ENCODE measurements at places on chromosomes 6 and 20. TPM values are rescaled to one million over a fixed set of nuclear protein-coding genes. Genes with fewer than 3 reads are reported as not detected.

DNA sequence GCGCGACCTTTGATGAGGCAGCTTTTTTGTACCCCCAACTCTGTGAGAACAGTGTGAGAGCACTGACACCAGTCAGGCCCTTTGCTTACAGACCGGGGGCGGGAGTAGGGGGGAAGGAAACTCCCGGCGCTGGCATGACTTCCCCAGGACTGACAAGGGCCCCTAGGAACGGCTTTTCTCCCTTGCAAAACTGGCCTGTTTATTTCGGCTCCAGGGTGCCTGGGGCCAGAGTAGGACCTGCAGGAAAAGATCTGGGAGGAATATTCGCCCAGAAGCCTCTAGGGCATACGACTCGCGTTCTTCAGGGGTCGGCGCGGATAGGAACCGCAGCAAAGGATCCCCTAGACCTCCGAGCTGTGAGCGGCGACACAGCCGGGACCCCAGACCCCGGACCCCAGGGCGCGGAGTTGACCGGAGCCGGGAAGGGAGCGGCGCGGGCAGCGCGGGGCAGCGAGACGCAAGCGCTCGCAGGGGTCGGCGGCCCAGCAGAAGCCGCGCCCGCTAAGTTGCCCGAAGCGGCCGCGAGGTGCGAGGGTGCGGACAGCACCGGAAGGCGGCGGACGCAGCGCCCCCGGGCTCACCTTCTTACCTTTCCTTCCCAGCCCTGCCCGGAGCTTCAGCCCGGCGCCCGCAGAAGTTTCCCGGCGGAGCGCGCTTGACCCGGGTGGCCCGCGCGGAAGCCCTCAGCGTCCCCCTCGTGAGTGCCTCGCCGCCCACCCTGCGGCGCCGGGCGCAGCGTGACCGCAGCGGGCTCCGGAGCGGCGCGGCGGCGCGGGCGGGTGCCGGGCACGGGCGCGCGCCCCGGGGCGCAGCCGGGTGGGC, at the start of gene POPDC3:
TSS of gene POPDC3 (minus strand) at position 771 of the 822 bp plus-strand sequence. CDS start 18,105 bp downstream, outside the sequence.
- no peaks in the 10 kb centered on the region for H3K27me3 ChIP-seq
- peak within 1 kb of the TSS; percentile 90 for H3K27ac ChIP-seq
- H3K4me3 ChIP-seq = peak within 1 kb of the TSS; percentile 82
- peaks cover 20% of the 10 kb centered on the region for H3K4me1 ChIP-seq
- H3K36me3 ChIP-seq = no peaks in the 10 kb centered on the region

The FOXF2 gene
- 1.1 TPM for total RNA-seq

The GLP1R gene
- total RNA-seq = not detected

- H3K4me1 ChIP-seq = no peaks in the 10 kb centered on the region
- no peaks in the 10 kb centered on the region for H3K36me3 ChIP-seq
- no peak for DNase-seq
Measured at GRCh38 chr6:39169448-39170344, 54.7 kb upstream of the SAYSD1 start.

The LRRN4 gene
- total RNA-seq = not detected

GRCh38 chr6:119541132-119541905, 191.8 kb upstream of the MAN1A1 start:
- DNase-seq = peak; percentile 62
- H3K27ac ChIP-seq = peak overlapping the region; percentile 85
- no peaks in the 10 kb centered on the region for H3K36me3 ChIP-seq
- peaks cover 15% of the 10 kb centered on the region for H3K4me1 ChIP-seq

- H3K27me3 ChIP-seq = no peaks in the 10 kb centered on the region
- H3K4me1 ChIP-seq = no peaks in the 10 kb centered on the region
- H3K36me3 ChIP-seq = no peaks in the 10 kb centered on the region
- no peak overlapping the region for H3K4me3 ChIP-seq
Measured at GRCh38 chr6:157459327-157459726, 78.3 kb downstream of the ZDHHC14 start.

Data from osteoblast (primary cell).